ENCODE measurements at places on chromosomes 5 and 9.

GRCh38 chr5:28788954-28789353, 1750.6 kb upstream of the CDH9 start:
- DNase-seq = no peak

GRCh38 chr5:127486471-127486870, 31.0 kb upstream of the PRRC1 start:
- DNase-seq = no peak

GRCh38 chr5:2283481-2284045, 400.8 kb upstream of the IRX4 start:
- no peak for DNase-seq

- no peak for DNase-seq
Measured at GRCh38 chr9:87620731-87621322, 105.1 kb upstream of the CTSL start.

DNA sequence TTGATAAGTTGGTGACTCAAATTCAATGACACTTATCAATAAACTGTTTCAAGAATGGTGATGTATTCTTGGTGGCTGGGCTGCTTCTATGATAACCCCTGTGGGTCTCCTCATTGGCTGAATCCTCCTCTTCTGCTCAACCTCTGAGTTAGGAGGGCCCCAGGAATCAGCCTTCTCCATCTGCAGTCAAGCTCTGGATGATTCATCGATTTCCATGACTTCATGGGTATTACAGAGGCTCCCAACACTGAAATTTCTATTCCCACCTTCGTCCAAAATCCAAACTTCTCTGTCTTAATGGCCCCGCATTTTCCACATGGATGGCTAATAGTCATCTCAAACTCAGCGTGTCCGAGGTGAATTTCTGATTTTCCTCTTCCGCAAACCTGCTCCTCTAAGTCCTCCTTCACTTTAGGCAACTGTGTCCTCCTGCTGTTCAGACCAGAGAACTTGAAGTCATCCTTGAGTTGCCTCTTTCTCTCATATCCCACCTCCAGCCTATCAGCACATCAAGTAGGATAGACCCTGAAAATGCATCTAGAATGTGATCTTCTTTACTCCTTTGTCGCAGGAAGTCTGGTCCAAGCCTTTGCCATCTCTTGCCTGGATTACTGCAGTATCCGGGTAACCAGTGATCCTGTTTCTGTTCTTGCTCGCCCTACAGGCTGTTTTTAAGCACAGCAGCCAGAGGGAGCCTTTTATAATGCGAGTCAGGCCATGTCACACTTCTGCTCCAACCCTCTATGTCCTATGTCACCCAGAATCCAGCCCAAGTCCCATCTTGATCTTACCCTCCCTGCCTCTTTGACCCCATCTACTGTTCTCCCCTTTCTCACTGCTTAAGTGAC, 41.4 kb upstream of the IL7R start:
- DNase-seq = no peak

DNA sequence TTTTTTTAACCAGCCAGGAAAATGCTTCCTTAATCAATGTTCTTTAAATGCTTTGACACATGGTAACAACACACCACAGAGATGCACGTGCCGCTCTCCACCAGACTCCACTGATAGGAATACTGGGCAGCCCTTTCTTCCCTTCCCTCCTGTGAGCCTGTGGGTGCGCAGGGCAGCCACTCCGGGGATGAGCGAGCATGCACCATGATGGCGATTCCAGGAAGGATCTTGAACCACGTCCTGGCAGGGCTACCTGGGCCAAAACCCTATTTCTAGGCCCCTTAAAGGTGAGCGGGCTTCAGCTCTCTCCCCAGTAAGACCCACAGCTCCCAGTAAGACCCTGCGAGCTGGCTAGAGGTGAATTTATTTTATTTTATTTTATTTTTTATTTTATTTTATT, 128.2 kb downstream of the MVB12B start:
- DNase-seq = no peak

- DNase-seq = no peak
Measured at GRCh38 chr5:72510610-72511181, 3.5 kb upstream of the ZNF366 start.

DNA sequence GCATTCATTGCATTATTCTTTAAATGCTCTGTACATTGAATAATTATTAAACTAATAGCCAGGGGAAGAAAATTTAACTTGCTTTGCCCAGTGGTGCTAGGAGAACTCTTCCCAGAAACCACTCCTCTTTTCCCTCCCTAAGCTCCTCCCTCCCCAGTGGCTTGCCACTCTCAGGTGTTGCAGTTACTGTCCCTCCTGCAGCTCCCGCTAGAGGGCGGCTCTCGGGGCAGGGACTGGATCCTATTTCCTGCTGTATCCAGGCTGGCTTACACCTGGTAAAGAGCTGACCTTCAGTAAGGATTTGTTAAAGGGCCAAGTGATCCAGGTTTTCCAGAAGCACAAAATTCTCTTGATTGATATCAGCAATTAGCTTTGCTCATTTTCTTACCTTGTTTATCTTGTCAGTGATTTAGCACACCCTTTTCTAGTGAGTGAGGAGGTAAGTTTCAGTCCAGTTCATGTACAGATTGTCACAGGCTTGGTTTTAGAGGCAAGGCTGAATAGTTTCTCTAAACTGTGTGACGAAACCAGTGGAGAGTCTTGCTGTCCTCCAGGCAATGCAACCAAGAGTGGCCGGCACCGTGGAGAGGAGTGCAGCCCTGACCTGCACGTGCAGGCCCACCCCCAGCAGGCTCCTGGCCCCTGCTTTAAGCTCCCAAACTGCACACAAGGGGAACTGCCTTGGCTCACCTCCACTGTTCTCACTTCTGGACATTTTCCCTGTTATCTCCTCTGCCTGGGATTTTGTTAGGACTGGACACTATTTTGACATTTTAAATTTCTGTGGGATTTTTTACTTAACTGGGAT, 423.8 kb downstream of the SPOCK1 start:
- DNase-seq = no peak

GRCh38 chr9:84027201-84027600, 46.6 kb downstream of the RMI1 start:
- no peak for DNase-seq

DNA sequence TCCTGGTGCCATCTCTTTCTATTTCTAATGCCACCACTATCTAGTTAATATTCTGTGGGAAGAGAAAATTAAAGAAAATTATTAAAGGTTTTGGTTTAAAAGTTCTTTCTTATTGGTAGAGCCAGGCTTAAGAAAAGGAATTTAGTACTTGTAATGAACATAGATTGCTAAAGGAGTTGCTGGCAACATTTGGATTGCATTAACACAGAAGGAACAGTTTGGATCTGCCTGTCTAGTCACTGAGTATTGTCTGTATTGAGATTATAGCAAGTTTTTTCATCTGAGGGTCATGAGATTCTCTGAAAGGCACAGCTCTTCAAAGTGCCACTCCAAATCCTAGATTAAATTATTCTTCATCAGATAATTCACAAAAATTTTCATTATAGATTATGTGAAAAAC, 32.0 kb downstream of the FSD1L start:
- no peak for DNase-seq

- no peak for DNase-seq
Measured at GRCh38 chr5:64505769-64506566, at the start of gene RGS7BP. Gene RGS7BP, plus strand, starts transcription at chr5:64506015. Its CDS starts 610 bp downstream, at chr5:64506625.

DNA sequence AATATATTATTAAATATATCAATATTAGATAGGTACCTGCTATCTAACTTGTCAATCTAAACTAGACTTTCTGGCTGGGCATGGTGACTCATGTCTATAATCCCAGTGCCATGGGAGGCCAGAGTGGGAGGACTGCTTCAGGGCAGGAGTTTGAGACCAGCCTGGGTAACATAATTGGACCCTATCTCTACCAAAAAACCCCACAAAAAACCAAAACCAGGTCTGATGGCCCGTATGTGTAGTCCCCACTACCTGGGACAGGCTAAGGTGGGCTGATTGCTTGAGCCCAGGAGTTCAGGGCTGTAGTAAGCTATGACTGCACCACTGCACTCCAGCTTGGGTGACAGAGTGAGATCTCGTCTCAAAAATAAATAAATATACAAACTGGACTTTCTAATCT, 55.0 kb downstream of the PJA2 start:
- DNase-seq = no peak

GRCh38 chr5:8844206-8844605, 701.7 kb downstream of the SEMA5A start:
- no peak for DNase-seq

GRCh38 chr9:73411494-73411893, 259.8 kb downstream of the ANXA1 start:
- DNase-seq = no peak

GRCh38 chr5:4563400-4563799, 576.7 kb upstream of the ADAMTS16 start:
- DNase-seq = no peak

GRCh38 chr5:101977729-101978345, 318.2 kb downstream of the SLCO4C1 start:
- DNase-seq = no peak

GRCh38 chr5:113267361-113267900, 167.4 kb downstream of the TSSK1B start:
- no peak for DNase-seq

DNA sequence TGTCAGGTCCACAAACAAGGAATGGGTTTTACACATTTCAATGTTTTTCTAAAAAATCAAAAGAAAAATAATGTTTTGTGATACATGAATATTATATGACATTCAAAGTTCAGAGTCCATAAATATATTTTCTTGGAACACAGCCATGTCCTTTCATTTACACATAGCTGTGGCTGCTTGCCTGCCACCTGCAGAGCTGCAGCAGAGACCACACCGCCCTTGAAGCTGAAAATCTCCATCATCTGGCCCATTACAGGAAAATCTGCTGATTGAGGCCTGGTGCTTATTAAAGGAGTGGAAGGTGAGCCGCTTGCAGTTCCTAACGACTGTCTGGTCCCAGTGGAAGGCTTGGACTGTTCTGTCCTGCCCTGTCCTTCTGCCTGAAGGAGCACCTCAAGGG, 232.6 kb upstream of the ADAMTS16 start:
- DNase-seq = no peak

DNA sequence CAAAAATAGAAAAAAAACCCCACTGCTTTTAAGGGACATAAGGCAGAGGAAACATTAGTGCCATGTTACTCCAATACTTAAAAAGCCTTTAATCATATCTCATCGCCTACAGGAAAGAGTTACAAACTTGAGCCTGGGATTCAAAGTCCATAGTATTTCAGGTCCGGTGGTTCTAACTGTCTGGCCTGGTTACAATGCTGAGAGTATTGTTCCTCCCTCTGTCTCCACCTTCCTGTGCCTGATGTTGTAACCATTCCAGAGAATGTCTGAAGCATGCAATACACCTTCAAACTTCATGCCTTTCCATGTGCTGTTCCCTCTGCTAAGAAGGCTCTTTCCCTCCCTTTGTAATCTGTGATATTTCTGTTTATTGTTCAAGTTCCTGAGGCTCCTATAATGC, 41.6 kb upstream of the SLC36A2 start:
- no peak for DNase-seq

- no peak for DNase-seq
Measured at GRCh38 chr9:78031444-78031892, at the start of gene GNAQ. Gene GNAQ, minus strand, starts transcription at chr9:78031811. Its CDS starts 576 bp downstream, at chr9:78031235.

DNA sequence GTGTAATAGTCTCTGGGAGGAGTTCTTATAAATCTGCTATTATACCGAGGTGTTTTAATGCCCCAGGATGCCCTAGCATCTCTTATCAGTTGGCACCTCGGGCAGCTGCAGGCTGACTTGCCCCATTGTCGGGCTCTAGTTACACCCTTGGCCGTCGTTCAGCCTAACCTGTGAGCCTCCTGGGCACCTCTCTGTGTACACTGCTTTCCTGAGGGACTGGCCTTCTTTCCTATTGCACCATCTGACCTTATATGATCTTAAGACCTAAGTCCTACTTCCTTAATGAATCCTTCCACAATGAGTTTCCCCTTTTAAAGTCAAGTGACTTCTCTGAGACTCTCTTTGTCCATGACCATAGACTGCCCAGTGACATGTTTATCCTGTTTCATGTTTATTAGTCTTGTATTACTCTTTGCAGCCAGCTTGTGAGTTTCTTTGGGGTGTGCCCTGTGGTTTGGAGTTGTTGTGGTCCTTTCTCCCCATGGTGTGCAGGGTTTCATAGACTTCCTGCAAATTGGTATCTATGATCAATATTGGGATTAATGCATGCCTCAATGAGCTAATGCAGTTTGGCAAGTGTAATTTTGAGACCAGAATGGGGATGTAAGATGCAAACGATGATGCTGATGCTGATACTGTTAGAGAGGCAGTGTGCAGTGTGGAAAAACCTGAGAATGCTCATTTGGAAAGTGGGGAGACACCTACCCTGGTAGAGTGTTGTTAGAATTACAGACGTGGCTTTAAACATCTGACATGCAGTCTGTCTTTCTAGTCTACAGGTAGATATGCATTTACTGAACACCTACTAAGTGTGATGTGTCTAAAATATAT, 4.9 kb downstream of the DAPK1 start:
- no peak for DNase-seq

DNA sequence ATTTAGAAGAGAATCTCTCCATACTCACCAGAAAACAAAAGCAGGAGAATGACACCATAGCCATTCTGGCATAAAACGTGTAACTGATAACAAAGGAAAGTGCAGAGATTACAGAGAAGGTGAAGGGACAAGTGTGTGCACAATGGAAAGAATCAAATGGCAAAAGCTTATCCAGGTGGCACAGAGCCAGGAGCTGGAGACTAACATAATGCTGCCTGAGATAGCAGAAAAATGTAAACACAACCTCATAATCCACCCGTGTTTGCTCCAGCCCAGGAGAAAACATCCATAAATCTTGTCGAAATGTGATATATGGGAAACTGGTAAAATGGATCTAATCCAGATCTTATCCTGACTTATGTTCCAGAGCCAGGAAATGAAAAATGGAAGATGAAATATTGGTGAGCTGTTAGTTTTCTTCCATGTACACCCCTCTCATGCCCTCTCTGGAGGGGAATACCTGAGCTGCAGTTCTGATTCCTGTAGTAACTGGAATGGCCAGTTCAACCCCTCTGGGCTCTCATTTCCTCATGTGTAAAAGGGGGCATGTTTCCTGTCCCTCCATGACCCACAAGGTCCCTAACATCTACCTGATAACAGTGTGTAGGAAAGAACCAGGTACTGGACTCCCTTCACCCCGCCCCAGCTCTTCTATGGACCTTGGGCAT, 212.3 kb upstream of the DAPK1 start:
- DNase-seq = no peak

DNA sequence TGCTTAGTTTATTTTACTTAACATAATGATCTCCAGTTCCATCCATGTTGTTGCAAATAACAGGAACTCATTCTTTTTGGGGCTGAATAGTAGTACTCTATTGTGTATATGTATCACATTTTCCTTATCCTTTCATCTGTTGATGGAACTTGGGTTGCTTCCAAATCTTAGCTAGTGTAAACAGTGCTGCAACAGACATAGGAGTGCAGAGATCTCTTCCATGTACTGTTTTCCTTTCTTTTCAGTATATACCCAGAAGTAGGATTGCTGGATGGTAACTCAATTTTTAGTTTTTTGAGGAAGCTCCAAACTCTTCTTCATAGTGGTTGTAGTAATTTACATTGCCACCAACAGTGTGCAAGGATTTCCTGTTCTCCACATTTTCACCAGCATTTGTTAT, 138.8 kb upstream of the POC5 start:
- DNase-seq = no peak

- no peak for DNase-seq
Measured at GRCh38 chr9:74960561-74960960, 7.8 kb upstream of the C9orf40 start.
